ENCODE measurements at places on chromosomes 6 and 20.

- no peak for DNase-seq
Measured at GRCh38 chr6:82017773-82018172, 229.8 kb downstream of the IBTK start.

DNA sequence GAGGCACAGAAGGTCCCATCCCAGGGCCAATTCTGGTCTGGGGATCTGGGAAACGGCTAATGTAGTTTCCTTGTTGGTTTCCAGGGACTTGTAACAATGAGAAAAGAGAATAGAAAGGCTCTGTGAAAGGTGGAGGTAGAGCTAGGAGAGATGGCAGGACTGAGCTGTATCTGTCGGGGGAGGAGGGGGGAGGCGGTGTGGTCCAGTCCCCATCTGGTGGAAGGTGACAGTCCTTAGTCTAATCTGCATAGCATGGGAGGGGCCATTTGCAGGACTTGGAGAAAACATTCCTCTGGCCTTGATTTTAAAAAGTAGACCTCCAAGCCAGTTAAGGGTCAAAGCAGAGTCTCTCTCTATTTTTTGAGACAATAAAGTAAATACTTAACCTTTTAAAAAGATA is 137.1 kb downstream of the DNAH8 start:
- peak; percentile 19 for DNase-seq

DNA sequence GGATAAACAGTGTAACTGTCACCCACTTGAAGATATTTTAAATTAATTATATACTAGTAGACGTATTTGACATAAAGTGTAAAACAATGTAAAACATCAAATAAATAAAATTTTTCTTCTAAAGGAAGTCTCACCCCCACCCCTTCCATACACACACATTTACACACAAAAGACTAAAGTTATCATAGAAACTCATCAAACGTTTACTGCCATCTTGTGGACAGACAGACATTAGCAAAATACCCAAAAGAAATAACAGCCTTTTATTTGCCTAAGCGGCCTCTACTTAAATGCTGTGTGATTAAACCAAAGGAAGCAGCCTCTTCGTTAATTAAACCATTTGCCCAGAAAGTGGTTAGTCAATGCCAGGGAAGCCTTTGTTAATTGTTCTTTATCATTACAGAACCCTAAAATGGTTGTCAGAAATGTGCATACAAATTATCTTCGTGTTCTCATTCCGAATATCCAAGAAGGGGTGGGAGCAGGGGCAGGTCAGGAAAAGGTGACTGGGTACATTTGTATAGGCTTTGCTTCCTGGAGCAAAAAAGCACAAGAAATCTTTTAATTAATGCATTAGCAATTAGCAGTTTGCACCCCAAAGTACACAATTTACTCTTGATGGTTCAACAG is 176.2 kb upstream of the SASH1 start:
- DNase-seq = peak; percentile 36

DNA sequence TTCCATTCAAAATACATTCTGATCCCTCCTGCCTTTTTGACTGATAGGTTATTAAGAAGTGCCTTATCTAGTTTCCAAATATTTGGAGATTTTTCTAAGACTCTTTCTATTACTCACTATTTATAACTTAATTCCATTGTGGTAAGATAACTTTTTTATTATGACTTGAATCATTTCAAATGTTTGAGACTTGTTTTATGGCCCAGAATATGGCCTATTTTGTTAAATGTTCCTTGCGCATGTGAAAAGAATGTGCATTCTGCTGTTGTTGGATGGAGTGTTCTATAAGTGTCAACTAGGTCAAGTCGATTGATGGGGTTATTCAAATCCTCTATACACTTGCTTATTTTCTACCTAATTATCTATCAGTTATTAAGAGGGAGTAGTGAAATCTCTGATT is 13.1 kb upstream of the TCP11 start:
- no peak for DNase-seq

DNA sequence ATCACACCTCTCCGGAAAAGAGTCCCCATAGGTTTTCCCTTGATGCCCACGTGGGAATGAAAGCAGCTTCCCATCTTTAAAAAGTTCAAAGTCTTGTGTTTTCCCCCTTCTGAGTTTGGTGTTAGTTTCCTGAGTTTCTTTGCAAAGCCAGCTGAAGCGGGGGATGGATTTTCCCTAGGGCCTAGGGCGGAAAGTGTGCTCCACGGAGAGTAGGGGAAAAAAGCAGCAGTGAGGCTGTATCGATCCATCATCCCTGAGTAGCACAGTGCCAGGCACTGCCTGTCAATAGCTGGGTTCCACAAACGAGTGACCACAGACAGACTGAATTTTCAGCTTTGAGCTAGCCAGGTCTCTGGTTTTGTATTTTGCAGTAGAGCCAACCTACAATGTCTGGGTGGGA is 1.3 kb downstream of the DAAM2 start:
- DNase-seq = no peak

- no peak for DNase-seq
Measured at GRCh38 chr6:139605350-139605749, 230.9 kb upstream of the CITED2 start.

DNA sequence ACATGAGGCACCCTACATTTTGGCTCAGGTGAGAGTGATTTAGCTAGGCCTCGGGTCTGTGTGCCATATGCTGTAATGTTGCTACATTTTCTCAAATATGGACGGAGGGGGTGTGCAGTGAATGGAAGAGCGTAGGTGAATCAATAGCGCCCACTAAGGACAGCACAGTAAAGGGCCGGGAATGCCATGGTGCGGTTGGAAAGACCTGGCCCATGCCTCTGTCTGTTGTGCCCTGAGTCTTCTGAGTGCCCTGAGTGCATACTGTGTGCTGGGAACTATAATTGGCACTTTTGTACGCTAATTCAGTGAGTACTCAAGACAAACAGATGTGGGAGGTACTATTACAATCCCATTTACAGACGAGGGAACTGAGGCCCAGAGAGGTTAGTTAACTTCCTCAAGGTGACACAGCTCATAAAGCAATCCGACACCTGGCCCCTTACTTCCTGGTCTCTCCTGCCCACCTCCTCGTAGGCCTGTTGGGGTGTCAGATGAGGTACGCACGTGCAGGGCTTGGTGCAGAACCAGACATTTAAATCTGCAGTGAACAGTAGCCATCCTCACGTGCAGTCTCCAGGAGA is 17.3 kb downstream of the SLC22A1 start:
- DNase-seq = no peak

GRCh38 chr6:119446609-119447008 is 97.0 kb upstream of the MAN1A1 start:
- no peak for DNase-seq

DNA sequence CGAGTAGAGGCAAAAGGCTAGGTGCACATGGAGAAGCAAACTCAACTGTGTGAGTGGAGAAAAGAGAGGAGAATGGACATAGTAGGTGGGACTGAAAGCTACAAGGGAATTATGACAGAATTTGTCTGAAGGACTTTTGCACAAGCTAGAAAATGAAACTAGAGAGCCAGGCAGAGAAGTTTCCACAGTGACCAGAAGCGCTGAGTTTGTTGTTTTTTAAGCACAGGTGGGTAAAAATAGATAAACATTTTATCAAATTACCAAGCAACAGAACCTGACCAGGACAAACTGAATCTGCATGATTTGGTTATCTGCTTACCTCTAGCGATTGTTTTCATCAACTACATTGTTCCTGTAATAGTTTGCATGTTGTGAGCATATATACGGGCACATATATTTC is 38.6 kb downstream of the SMLR1 start:
- no peak for DNase-seq

DNA sequence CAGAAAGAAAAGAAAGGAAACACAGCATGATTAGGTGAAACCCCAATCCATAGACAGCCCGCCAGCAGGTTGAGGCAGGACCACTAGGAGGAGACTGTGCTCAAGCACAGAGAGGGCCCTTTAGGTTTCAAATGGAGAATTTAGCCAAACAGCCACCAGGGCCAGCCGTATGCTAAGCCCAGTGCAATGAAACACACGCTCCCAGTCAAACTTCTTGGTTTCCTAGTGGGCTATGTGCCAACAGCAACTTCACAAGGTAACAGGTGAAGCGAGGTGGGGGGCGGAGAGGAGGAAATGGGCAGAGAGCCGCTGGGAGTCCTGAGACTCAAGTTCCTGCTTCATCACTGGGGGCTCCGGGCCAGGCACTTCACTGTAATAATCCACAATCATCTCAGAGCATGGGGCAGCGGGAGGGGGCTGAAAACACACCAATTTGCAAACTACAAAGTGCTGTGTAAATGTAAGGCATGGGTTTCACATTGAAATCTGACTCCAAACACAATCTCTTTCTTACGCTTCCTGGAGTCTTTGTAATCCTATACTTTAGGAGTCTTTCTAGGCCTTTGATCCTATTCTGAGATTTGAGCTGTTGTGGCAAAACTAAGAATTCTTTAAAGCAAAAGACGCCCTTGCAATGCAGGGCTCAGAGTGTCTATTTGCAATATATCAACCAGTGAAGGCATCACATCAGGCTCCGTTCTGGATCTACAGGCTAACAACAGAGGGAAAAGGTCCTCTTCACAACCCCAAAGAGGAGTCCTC is 117.3 kb downstream of the OPRM1 start:
- peak; percentile 62 for DNase-seq

- no peak for DNase-seq
Measured at GRCh38 chr6:17096652-17097051, 5.2 kb upstream of the STMND1 start.

- no peak for DNase-seq
Measured at GRCh38 chr20:47724910-47725247, 60.4 kb downstream of the SULF2 start.

- no peak for DNase-seq
Measured at GRCh38 chr20:10228330-10228729, 9.7 kb downstream of the SNAP25 start.

- DNase-seq = peak; percentile 87
Measured at GRCh38 chr6:170438402-170438753, 114.7 kb downstream of the PSMB1 start.

GRCh38 chr6:153210083-153210482 is 79.0 kb upstream of the RGS17 start:
- no peak for DNase-seq

- peak; percentile 15 for DNase-seq
Measured at GRCh38 chr6:133191323-133191722, 49.8 kb upstream of the EYA4 start.

DNA sequence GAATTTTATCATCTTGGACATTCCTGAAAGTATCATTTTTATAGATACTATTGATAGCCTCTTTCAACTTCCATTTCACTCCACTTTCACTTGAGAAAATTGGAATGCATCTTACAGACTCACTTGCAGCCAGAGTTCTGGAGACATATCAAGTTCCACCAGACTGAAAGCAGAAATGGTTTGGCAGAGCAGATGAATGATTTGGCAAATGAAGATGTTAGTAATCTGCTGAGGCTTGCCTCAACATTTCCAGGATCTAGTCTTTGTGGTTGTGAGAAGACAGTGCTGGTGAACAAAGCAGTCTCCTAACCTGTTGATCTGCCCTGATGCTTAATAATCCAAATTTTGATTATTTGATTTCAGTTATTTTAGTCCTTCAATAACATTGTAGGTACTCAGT is 202.6 kb downstream of the TRDN start:
- no peak for DNase-seq

- no peak for DNase-seq
Measured at GRCh38 chr20:43925215-43925614, 10.6 kb downstream of the TOX2 start.

DNA sequence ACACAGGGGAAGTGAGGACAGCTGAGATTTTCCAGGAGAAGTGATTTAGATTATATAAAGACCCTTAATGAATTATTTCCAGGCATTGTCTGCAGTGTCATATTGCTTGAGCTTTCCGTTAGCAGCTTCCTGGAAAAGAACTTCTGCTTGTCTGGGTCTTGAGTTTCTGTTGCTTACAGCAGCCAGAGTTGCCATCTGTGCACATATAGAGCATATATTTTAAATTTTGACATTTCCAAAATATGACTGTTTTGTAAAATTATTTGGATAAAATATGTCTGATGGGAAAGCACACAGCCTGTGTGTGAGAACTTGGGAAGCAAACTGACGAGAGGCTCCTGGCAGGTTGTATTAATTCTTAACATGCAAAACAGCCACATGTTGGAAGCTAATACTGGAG is 21.0 kb upstream of the NKX2-2 start:
- no peak for DNase-seq

GRCh38 chr6:125041740-125042459 is 79.7 kb downstream of the RNF217 start:
- no peak for DNase-seq

DNA sequence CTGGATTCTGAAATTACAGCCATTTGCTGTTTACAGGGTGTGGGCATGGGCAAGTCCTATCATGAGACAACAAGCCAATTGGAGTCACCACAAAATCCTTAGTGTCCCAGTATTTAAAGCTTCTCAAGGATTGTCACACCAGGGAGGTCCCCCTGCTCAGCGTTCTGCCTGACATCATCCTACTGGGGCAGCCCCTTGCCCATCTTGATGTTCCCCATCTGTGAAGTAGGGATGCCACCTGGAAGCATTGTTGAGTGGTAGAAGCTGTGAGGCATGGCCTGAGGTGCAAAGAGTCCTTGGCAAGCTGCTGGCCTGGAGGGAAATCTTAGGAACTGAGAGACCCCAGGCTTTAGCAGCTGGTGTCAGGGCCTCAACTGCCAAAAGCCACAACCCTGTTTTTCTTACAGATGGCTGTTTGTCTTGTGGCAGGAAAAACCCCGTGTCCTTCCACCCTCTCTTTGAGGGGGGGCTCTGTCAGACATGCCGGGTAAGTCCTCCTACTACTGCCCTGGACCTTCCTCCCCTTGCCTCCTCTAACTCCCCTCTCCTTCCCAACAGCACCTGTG is 23.3 kb upstream of the MAPRE1 start:
- DNase-seq = no peak

DNA sequence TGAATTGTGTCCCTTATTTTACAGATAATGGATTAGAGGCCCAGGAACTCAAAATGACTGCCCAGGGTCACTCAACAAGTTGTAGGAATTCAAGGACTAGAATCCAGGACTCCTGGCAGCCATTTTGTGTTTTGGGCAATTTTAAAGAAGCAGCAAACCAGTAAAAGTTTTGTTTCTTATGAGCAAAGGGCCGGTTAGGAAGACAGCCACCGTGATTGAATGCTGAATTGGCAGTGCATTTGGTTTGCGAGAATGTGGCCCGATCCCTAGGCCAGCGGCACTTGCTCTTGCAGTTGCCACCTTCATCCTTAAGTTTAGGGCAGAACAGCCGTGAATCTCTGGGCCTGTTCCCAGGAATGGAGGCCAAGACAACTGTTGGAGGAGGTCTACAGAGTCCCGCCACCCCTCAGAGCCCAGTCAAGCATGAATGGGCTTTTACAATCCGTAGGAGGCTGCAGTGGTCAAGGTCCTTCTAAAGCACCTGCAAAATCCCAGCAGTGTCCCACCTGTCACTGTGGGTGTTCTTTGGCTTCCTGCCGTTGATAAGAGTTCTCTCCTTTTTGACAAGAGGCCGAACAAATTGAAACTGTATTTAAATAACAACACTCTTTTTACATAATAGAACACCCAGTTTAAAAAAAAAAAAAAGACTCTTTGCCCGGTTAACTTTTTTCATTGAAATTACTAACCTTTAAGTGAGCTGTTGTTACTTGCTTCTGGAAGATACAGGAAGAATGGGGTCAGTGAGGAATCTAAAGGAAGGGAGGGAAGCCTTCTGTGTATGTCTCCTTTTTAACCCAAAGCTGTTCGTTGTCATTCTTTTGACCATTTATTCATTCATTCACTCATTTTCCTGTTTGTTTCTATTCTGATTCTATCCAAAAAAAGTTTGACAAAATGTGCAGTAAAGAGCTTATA is 68.7 kb downstream of the PHACTR2 start:
- peak; percentile 65 for DNase-seq
